ENCODE measurements at places on chromosomes 6 and 20.

- DNase-seq: no peak
Measured at GRCh38 chr20:43658069-43658722, 8.7 kb upstream of the MYBL2 start.

- DNase-seq: no peak
Measured at GRCh38 chr6:71486461-71486860, 197.8 kb downstream of the OGFRL1 start.

GRCh38 chr20:50991076-50991475 lies 31.8 kb downstream of the KCNG1 start:
- no peak for DNase-seq

- DNase-seq: no peak
Measured at GRCh38 chr6:20542927-20543602, 8.8 kb downstream of the CDKAL1 start.

- no peak for DNase-seq
Measured at GRCh38 chr20:61461461-61461860, 209.4 kb downstream of the CDH4 start.

DNA sequence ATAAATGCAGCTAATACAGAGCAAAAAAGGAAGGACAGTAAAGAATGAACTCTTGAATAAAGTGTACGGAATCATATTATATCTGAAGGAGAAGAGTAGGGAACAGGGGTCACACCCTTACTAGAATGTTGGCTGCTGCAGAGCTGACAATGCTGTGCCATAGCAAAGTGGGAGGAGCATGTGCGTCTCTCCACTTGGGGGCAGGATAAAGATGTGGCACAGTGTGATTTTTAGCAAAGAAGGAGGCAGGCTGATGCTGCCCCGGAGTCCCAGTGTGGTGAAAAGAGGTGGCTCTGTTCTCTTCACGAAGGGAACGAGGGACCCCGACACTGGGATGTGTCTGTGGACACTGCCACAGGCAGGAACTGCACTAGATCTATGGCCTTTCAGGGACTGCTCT lies 67.5 kb downstream of the INSM1 start:
- DNase-seq: no peak

Measured in activated CD8-positive, alpha-beta memory T cell treated with anti-CD3 and anti-CD28 coated beads for 1 hour (primary cell).